ENCODE measurements at places on chromosomes 11 and 22.

- no peak for DNase-seq
Measured at GRCh38 chr22:50145721-50146438, 24.7 kb upstream of the PANX2 start.

- DNase-seq, result peak; percentile 28
Measured at GRCh38 chr22:46175631-46176030, 25.3 kb downstream of the PPARA start.

GRCh38 chr22:23675502-23676415 is 15.1 kb upstream of the RGL4 start:
- DNase-seq, result no peak

DNA sequence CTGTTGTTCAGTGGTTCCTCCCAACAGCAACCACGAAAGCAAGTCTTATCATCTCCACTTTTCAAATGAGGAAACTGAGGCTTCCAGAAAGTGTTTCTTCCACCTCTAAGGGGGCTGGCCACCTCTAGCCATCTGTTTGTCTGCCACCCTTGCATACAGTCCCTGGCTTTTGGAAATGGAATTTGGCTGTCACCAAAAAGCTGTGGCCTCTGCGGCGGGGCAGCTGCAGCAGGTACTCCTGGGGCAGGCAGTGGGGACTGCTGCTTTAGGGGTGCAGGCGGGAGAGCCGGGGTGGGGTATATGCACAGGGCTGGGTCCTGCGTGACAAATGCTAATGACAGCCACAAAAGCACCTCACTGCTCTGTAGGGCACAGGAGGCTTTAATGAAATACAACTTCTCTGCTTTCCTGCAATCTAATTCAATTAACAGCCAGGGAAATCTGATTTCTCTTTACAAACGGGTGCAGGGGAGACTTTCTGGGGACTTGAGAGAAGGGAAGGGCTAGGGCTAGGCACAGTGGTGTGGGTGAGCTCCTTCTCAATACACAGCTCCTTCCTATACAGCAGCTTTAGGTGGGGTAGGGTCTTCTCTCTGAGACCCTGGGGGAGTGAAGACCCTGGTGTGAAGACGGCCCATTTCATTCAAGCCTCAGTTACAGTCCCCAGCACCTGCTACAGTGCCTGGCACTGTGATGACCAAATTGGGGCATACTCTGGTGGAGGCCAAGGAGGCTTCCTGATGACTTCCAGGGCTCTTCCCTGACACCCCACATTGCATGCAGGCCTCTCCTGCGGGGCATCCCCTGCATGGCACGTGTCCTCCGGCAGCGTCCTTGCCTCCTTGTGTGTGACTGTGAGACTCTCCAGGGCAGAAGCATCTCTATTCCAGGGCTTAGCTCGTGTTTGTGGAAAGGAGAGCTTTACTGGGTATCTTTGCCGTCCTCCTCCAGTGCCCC is 161.6 kb downstream of the CEP164 start:
- DNase-seq, result no peak

GRCh38 chr22:48821727-48822126 is 1005.9 kb downstream of the BRD1 start:
- DNase-seq, result no peak

DNA sequence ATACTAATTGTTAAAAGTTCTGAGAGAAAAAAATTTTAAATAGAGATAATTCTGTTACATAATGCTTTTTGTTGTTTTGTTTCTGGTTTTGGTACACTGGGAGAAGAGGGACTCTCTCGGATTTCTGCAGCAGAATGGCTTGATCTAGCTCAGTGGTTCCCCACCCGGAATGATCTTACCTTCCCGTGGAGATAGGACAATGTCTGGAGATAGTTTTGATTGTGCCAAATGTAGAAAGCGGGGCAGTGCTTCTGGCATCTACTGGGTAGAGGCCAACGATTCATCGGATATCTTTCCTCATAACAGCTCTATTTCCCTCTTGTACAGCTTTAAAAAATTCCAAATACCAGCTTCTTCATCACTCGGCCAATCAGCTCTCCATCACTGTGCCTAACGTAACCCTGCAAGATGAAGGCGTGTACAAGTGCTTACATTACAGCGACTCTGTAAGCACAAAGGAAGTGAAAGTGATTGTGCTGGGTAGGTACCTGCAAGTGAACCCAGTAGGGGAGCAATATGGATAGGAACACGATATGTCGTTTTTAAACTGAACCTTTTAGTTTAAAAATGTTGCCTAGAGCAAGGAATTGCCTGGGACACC is 13.2 kb downstream of the CRTAM start:
- no peak for DNase-seq

DNA sequence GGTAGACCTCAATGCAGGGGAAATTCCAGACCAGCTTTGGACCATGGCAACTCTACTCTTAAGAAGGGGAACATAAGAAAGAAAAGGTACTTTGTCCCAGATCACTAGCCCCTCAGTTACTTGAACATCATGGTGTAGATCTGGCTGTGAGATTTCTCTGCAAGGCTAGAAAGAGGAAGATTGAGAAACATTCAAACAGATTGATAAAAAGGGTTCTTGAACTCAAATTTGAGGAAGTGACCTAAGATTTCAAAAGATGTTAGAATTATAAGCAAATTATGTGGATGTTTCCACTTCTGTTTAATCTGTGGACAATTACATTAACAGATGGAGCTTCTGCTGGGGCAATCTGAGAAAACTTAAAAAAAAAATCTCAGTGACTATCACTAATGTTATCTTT is 21.8 kb upstream of the UPB1 start:
- DNase-seq, result no peak

GRCh38 chr22:45994491-45995404 is 17.8 kb upstream of the WNT7B start:
- peak; percentile 53 for DNase-seq

DNA sequence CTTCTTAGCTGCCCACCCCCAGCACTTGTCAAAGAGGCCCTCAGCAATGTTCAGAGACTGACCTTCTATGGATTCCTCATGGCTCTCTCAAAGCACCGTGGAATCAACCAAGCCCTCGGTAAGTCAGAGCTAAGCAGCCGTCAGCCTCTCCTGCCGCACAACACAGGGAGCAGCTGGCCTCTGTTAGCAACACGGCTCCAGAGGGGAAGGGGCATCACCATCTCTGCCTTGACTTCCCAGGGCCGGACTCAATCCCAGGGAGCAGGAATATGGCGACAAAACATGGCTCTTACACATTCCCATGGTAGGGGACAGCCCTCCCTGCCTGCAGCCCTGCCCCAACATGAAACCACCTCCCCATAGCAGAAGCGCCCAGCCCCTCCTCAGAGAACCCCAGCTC is 18.9 kb downstream of the ARFGAP2 start:
- DNase-seq, result no peak

GRCh38 chr11:116219171-116219635 is 553.6 kb downstream of the BUD13 start:
- no peak for DNase-seq

DNA sequence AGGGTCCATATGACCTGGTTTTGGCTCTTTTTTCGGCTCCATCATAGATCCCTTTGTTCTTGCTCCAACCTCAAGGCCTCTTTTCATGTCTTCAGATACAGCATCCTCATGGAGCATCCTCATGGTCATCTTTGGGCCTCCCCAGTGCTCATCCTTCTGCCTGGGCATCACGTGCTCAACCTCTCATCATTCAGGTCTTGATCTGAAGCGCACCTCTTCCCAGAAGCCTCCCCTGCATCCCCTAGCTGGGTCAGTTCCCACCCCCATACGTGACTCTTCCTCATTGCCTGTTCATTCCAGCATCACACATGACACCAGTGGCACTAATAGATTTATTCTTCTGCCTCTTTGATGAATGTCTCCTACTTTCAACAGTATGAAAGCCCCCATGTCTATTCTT is 192.2 kb downstream of the MIAT start:
- no peak for DNase-seq

DNA sequence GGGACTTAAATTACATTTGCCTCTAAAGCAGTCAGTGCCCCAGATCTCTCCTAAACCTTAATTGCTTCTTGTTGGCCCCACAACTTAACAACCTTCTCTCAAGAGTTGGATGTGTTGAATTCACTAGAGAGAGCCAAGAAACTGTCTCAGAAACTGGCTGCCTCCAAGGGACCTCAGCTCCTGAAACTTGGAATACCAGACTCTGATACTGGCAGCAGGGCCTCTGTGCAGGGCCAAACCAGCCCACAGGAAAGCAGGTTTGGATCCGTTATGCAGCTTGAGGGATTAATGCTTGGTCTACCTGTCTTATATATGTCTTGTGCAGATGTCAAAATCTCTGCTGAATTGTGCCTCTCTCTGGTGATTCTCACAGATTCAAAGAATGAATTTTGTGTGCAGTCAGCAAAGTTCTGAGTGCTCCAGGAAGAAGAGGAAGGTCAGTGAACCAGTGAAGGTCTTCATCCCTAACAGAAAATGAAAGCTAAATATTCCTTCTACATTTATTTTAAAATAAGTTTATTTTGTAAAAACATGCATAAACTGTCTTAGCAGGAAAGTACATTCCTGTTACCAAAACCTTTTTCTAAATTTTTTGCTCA is 70.8 kb downstream of the LIF start:
- DNase-seq, result no peak

DNA sequence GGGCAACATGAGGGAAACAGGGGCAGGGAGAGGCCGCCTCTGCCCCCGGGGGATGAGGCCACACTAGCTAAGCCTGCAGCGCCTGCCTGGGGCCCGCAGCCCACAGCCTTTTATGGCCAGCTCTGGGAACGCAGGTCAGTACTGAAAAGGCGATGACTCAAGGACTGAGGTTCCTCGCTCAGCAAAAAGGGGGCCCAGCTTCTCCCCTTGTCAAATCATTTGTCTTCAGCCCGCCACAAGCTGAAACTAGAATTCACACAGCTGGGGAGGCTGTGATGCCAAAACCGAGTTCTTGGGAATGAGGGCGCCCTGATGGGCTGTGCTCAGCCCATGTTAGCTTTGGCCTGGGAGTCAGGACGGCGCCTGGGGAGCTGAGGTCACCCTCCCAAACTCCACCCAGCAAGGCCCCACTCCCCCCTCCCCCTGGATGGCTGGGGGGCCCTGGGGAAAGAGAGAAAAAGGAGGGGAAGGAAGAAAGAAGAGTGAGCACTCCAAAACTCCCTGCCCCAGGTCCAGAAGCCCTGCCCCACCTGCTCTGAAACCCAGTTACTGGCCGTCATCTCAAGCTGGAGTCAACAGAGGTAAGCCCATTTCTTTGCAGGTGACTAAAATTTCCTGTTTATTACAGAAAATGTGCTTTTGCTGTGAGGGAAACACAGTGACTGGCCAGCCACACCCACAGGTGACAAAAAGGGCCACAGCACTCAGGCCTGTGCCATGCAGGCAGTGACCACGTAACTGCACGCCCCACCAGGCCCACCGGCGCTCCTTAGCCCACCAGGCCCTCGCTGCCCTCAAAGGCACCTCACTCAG is 13.7 kb downstream of the EHD1 start:
- DNase-seq, result peak; percentile 81

DNA sequence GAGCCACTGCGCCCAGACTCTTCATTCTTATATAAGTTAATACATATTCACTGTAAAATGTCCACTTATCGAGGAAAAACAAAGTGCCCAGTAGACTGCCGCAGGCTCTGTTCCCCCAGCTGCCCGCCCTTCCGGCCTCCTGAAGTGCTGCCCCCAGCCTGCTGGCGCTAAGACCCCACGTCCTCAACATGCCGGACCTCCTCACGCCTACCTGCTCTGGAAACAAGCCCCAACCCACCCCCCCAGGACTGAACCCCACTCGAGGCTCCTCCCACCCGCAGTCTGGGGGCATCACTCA is 1.1 kb downstream of the GATD1 start:
- no peak for DNase-seq

DNA sequence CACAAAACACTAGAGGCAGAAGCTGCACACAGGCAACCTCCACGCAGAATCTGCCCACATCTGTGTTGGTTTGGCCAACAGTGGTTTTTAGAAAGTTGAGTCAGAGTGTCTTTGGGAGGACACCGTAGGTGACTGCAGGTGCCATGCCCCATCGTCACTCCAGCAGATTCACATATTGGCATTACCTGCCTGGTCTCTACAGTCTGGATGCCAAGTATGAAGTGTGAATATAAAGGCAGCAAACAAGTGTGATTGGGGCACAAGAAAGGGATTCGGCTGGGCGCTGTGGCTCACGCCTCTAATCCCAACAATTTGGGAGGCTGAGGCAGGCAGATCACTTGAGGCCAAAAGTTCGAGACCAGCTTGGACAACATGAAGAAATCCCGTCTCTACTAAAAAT is 11.0 kb upstream of the FXYD2 start:
- DNase-seq, result no peak

- no peak for DNase-seq
Measured at GRCh38 chr11:61474013-61474643, 34.4 kb upstream of the LRRC10B start.

GRCh38 chr11:130508913-130509312 is 60.5 kb downstream of the ADAMTS15 start:
- DNase-seq, result no peak

- DNase-seq, result peak; percentile 75
Measured at GRCh38 chr11:45180179-45180847, 33.9 kb downstream of the PRDM11 start.

DNA sequence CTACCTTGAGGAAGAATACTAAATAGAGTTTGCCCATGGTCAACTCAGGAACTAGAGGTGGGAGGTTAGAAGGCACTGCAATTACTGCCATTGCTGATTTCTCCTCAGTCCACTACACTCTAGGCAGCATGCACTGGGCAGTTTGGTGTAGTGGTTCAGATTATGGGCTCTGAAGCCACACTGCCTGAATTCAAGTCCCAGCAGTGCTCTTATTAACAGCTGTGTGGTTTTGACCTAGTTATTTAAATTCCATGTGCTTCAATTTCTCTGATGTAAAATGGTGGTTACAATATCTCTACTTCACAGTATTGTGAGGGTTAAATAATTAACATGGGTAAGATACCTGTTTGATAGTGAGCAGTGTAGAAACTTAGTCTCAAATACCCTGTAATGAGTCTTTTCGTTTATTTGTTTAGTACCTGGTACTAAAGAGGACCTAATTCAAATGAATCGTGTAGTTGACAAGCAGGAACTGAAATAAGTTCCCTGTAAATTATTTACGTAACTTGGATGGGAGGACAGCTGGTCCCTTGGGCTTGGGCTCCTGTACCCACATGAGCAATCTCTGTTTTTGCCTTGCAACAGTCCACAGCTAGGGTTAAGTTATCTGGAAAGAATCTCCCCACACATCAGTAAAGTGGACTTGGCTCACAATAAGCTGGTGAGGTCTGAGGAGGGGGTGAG is 17.8 kb downstream of the PRR5L start:
- DNase-seq, result no peak

DNA sequence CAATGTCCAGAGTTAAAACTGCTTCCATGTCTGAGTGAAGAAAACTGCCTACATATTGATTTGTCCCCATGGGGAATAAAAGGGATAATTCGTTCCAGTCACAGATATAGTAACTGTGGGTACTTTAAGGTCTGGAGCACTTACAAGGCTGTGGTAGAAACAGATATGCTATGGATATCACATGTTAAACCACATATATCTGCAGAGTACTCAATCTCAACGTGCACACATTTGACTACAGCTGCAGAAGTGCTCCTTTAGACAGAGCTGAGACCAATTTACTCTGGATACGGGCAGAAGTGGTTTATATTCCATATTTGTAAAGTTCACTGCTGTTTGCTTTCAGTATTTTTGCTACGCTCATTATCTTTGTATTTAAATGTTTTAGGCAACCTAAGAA is 9.7 kb upstream of the MS4A2 start:
- no peak for DNase-seq

- no peak for DNase-seq
Measured at GRCh38 chr11:84541731-84542340, 1085.3 kb downstream of the DLG2 start.
